ENCODE measurements at places on chromosomes 16 and 17. TPM values are rescaled to one million over a fixed set of nuclear protein-coding genes. Genes with fewer than 3 reads are reported as not detected.

TBC1D3K gene
- total RNA-seq, result not detected

IRX5 gene
- 1.9 TPM for total RNA-seq

CHCT1 gene
- total RNA-seq, result not detected

CTRB1 gene
- not detected for total RNA-seq

SPATA32 gene
- total RNA-seq, result 0.85 TPM

ANKRD40 gene
- 68.5 TPM for total RNA-seq

HYDIN gene
- total RNA-seq, result 2.9 TPM

DNA sequence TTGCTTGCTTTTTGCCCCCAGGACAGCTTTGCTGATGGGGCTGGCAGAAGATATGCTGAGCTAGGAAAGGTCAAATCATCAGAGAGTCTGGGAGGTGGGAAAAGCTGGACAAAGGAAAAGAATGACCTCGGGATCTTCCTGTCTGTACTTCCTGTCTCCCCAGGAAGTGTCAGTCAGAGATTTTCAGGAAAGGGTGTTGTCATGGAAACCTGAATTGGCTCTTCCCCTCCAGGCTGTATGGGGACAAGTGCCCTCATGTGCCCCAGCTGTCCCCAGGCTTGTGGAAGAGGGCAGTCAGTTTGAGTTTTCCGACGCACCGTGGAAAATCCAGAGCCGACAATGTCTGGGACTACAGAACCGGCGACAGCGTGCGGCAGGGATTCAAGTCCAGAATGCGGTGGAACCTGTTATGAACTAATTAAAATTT lies 122.7 kb upstream of the ZFHX3 start:
- peaks cover 62% of the 10 kb centered on the region for H3K27me3 ChIP-seq
- H3K4me1 ChIP-seq, result peaks cover 24% of the 10 kb centered on the region
- peak; percentile 12 for DNase-seq
- H3K27ac ChIP-seq, result no peak overlapping the region
- peak overlapping the region; percentile 11 for H3K4me3 ChIP-seq

DNA sequence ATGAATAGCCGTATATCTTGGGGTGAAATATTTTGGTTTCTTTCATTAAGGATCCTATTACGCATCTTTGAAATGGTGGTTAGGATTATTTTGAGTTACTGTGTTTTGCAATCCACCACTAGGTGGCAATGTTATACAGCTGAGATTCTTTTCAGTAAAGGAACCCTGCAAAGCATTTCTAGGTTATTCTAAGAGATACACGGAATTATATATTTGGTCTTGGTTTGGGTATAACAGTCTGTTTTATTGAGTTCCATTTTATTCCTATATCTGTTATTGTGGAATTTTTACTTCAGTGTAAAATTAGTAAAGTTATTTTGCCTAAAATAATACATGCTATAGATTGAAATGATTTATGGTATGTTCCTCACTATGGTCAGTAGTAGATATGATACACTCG lies 62.9 kb upstream of the CPHXL start:
- no peak overlapping the region for H3K4me3 ChIP-seq
- H3K4me1 ChIP-seq, result no peaks in the 10 kb centered on the region
- peak; percentile 38 for DNase-seq
- H3K27me3 ChIP-seq, result peaks cover 29% of the 10 kb centered on the region

- H3K36me3 ChIP-seq, result peaks cover 42% of the 10 kb centered on the region
- H3K27me3 ChIP-seq, result no peaks in the 10 kb centered on the region
- peaks cover 53% of the 10 kb centered on the region for H3K4me1 ChIP-seq
- H3K4me3 ChIP-seq, result peak overlapping the region; percentile 24
These were observed 478.6 kb downstream of the SLC39A11 start for GRCh38 chr17:72613806-72614292.

- H3K27ac ChIP-seq, result no peak overlapping the region
- no peak overlapping the region for H3K4me3 ChIP-seq
- H3K36me3 ChIP-seq, result peaks cover 21% of the 10 kb centered on the region
- H3K4me1 ChIP-seq, result peaks cover 48% of the 10 kb centered on the region
- H3K27me3 ChIP-seq, result no peaks in the 10 kb centered on the region
These were observed 15.0 kb downstream of the CUEDC1 start for GRCh38 chr17:57940231-57940630.

- no peak within 1 kb of the TSS for H3K4me3 ChIP-seq
- no peaks in the 10 kb centered on the region for H3K4me1 ChIP-seq
- H3K27me3 ChIP-seq, result peaks cover 80% of the 10 kb centered on the region
- no peak for DNase-seq
- H3K36me3 ChIP-seq, result no peaks in the 10 kb centered on the region
These were observed at the start of gene MMP2 for GRCh38 chr16:55478827-55479429. Gene MMP2, plus strand, starts transcription at chr16:55479198. Its CDS starts 282 bp downstream, at chr16:55479480.

- no peak overlapping the region for H3K27ac ChIP-seq
- no peak for DNase-seq
- no peaks in the 10 kb centered on the region for H3K36me3 ChIP-seq
These were observed 221.0 kb downstream of the FOXL1 start for GRCh38 chr16:86799367-86799766.

- peaks cover 4% of the 10 kb centered on the region for H3K4me1 ChIP-seq
- H3K4me3 ChIP-seq, result no peak overlapping the region
- H3K36me3 ChIP-seq, result no peaks in the 10 kb centered on the region
- no peaks in the 10 kb centered on the region for H3K27me3 ChIP-seq
- no peak for DNase-seq
These were observed 15.4 kb upstream of the MEAK7 start for GRCh38 chr16:84519855-84520254.

DNA sequence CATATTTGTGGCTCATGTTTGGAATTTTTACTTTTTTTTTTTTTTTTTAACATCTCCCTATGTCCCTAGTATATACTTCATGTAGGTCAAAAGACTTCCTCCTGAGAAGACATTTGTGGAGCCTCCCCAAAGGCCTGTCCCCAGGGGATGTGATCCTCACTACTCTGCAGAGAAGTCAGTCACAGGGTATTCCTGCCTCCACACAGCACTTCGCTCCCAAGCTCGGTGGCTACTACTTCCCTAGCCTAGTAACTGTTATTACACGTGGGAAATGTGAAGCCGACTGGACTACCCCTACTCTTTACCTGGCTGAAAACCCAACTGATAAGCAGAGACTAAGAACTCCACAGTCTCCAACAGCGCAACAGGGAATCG lies 116.8 kb downstream of the HIC1 start:
- no peaks in the 10 kb centered on the region for H3K27me3 ChIP-seq
- no peak for DNase-seq
- H3K4me3 ChIP-seq, result no peak overlapping the region
- no peaks in the 10 kb centered on the region for H3K4me1 ChIP-seq

- DNase-seq, result no peak
- H3K27ac ChIP-seq, result peak overlapping the region; percentile 85
- H3K27me3 ChIP-seq, result no peaks in the 10 kb centered on the region
- peak overlapping the region; percentile 82 for H3K4me3 ChIP-seq
- H3K36me3 ChIP-seq, result peaks cover 56% of the 10 kb centered on the region
These were observed 1.5 kb upstream of the IST1 start for GRCh38 chr16:71893888-71894228.

GRCh38 chr16:67766291-67766690 lies 40.1 kb downstream of the RANBP10 start:
- no peak for DNase-seq
- no peaks in the 10 kb centered on the region for H3K27me3 ChIP-seq
- no peak overlapping the region for H3K4me3 ChIP-seq
- H3K36me3 ChIP-seq, result peaks cover 9% of the 10 kb centered on the region
- H3K27ac ChIP-seq, result peak overlapping the region; percentile 18

DNA sequence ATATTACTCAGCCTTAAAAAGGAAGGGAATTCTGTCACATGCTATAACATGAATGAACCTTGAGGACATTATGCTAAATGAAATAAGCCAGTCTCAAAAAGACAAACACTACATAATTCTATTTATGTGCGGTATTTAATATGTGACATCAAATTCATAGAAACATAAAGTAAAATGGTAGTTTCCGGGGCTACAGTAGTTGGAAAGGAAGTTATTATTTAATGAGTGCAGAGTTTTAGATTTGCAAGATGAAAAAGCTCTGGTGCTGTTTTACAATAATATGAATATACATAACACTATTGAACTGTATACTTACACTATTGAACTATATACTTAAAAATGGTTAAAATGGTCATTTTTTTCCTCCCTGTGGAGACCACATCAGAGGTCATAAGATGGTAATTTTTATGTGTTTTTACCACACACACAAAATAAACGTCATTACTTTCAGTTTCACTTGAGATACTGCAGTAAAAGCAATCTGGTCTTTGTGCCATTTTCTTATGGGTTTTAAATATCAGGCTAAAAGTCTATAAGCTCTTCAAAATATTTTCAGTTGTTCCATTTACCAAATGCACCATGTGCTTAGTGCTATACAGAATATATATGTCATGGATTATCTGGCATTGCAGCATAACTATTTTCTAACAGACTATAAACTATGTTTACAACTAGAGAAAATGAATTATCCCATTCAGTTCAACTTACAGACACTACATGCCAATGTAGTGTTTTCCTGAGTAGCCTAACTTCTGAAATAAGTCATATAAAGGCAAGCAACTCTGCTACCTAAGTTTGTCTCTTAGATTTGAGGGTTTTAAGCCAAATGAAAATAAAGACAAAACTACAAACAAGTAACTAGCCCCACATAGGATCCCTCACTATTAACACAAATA lies 90.9 kb downstream of the SPAG9 start:
- peaks cover 17% of the 10 kb centered on the region for H3K36me3 ChIP-seq
- H3K27ac ChIP-seq, result no peak overlapping the region
- no peak overlapping the region for H3K4me3 ChIP-seq

- no peak overlapping the region for H3K27ac ChIP-seq
- peaks cover 19% of the 10 kb centered on the region for H3K27me3 ChIP-seq
- H3K36me3 ChIP-seq, result peaks cover 9% of the 10 kb centered on the region
- no peak overlapping the region for H3K4me3 ChIP-seq
These were observed 51.6 kb upstream of the DNAH17 start for GRCh38 chr17:78628547-78629435.

All from Calu3 (cell line).